ENCODE measurements at places on chromosomes 12 and 14. TPM values are rescaled to one million over a fixed set of nuclear protein-coding genes. Genes with fewer than 3 reads are reported as not detected.

The SLC17A8 gene
- total RNA-seq = not detected

The CPNE6 gene
- total RNA-seq = not detected

The MED13L gene
- total RNA-seq = 33.3 TPM

The TEX52 gene
- total RNA-seq = not detected

The SPIC gene
- not detected for total RNA-seq

The PIWIL1 gene
- not detected for total RNA-seq

The C3AR1 gene
- total RNA-seq = 0.12 TPM

The MSI1 gene
- total RNA-seq = 0.57 TPM

The TUNAR gene
- total RNA-seq = not detected

The KRT72 gene
- not detected for total RNA-seq

The KRT3 gene
- not detected for total RNA-seq

The LRTM2 gene
- total RNA-seq = not detected

The CCDC38 gene
- total RNA-seq = not detected

The IPO4 gene
- total RNA-seq = 53.2 TPM

The C12orf54 gene
- not detected for total RNA-seq

The BMAL2 gene
- 37.2 TPM for total RNA-seq

The AQP2 gene
- total RNA-seq = not detected

The LRRC10 gene
- total RNA-seq = not detected

The EID3 gene
- total RNA-seq = 1.1 TPM

The AKAP6 gene
- 7.1 TPM for total RNA-seq

The KRT73 gene
- total RNA-seq = not detected

The MYF5 gene
- total RNA-seq = not detected

The ERP27 gene
- total RNA-seq = not detected

The IL26 gene
- total RNA-seq = not detected

The CD163L1 gene
- 8.8 TPM for total RNA-seq

The PYGL gene
- 61.2 TPM for total RNA-seq

The CMKLR1 gene
- not detected for total RNA-seq

The YLPM1 gene
- total RNA-seq = 11.1 TPM

The ENDOU gene
- not detected for total RNA-seq

The KDM5A gene
- 17.8 TPM for total RNA-seq

The KCNK10 gene
- total RNA-seq = not detected

The GLIPR1L1 gene
- total RNA-seq = not detected

The STXBP6 gene
- 3.9 TPM for total RNA-seq
